ENCODE measurements at places on chromosomes 4 and X.

DNA sequence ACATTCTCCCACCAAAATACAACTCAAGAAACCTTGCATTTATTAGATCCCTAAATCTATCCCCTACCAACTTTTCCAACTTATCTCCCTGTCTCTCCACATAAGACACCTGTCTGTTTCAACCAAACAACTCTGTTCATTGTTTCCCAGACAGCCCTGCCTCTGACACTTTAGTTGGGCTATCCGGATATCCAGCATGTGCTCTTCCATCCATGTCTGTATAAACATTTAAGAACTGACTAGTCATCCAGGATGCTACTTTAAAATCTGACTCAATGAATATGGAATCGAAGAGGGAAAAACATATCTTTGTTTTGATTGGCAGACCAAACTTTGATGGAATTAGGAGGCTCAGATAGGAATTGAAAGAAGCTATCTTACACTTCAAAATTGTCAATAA, 143.2 kb upstream of the DCAF8L1 start:
- DNase-seq = no peak

DNA sequence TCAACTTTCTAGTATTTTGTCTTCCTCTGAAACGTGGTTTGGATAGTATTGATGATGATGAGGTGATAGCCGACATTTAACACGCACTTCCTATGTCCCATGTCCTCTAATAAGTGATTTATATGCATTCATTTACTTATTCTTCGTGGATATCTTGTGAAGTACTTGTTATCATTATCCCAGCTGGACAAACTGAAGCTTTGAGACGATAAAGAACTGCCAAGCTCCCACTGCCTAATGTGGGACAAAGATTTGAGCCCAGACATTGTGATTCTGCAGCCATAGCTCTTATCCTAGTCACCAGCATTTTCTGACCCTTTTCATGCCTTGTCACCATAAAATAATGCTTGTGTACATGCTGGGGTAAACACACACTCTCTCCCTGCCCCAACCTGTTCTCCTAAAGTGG, 92.5 kb downstream of the RAPGEF2 start:
- DNase-seq = no peak

DNA sequence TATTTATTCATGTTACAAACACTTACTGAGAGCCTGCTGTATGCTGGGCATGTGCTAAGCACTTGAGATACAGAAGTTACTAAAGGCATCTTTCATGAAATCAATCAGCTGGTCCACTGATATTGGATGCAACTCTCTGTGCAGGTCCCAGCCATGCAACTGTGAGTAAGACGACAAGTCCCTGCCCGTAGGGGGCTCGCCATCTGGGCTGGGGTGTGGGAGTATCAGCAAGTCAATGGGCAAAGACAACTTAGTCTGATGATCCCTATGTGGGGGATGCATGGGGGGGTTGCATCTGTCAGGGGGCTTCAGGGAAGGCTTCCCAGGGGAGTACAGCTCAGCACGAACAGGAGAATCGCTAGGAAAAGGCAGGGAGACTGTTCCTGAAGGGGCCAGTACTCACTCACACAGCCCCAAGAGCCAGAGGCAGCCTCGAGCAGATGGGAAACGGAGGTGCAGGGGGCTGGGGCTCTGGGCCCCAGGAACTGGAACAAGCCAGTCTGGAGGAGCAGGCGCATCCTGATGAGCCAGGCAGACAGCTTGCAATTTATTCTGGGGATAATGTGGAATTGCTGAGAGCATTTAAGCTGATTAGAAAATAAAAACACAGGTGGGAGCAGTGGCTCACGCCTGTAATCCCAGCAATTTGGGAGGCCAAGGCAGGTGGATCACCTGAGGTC, 40.2 kb downstream of the CRMP1 start:
- no peak for DNase-seq

DNA sequence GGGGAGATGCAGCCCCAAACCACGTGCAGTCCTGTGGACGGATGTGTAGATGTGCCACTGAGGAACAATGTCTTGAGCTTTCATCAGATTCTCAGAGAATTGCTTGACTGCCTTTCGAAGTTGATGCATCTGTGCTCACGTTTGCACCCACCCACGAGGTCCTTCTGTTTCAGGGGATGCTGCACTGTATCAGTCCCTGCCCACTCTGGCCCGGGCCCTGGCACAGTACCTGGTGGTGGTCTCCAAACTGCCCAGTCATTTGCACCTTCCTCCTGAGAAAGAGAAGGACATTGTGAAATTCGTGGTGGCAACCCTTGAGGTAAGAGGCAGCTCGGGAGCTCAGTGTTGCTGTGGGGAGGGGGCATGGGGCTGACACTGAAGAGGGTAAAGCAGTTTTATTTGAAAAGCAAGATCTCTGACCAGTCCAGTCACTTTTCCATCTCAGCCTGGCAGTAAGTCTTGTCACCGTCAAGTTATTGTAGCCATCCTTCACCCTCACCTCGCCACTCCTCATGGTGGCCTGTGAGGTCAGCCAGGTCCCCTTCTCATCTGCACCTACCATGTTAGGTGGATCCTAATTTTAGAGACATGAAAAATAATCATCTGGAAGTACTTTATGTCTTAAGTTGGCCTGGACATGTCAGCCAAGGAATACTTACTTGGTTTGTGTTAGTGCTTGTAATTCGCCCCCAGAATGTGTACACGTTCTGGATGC, 36.4 kb upstream of the MSANTD1 start:
- no peak for DNase-seq

DNA sequence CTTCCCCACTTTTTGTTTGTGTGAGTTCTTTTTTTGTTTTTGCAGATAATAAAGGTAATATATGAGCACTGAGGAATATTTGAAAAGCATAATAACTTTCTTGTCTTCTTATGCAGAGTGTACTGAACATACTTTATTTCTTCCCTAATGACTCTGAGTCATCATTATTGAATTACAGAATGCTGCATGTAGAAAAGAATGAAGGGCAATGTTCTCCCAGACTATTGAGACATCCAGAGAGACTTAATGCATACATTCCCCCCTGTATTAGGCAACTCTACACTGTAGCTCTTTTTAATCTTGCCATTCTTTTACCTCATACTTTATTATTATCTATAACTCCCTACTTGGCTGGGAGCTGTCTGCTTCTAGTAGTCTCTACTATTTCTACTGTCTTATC, 240.5 kb upstream of the ANKRD50 start:
- DNase-seq = no peak

DNA sequence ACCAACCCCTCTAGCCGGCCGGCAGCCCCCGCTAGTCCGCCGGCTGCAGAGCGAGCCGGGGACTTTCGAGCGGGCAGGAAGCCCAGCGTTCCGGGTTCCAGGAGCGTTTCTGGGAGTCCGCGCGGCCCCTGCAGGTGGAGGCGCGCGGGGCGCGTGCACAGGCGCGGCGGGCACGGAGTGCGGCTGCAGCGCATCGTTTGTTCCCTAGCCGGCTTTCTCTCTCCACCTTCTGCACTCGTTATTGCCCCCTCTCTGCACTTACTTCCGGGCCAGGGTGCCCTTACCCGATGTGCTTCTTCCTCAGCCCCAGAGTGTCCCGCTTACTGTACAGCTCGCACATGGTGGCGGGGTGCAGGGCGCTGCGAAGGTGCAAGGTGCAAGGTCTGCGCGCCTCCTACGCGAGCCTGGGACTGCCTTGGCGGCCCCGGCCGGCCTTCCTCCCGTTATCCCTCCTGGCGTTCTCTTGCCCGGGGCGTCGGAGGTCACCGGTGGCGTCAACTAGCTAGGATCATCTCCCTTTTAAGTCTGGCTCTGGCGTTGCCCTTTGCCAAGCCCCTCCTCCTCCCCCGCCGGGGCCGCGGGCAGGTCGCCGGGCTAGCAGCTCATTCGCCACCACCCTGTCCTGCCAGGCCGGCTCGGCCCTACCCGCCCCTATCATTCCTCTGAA, at the start of gene ETNPPL:
Gene ETNPPL, minus strand, starts transcription at position 495 of the 667 bp plus-strand sequence. Its CDS starts 155 bp downstream, at position 340.
- DNase-seq = no peak

DNA sequence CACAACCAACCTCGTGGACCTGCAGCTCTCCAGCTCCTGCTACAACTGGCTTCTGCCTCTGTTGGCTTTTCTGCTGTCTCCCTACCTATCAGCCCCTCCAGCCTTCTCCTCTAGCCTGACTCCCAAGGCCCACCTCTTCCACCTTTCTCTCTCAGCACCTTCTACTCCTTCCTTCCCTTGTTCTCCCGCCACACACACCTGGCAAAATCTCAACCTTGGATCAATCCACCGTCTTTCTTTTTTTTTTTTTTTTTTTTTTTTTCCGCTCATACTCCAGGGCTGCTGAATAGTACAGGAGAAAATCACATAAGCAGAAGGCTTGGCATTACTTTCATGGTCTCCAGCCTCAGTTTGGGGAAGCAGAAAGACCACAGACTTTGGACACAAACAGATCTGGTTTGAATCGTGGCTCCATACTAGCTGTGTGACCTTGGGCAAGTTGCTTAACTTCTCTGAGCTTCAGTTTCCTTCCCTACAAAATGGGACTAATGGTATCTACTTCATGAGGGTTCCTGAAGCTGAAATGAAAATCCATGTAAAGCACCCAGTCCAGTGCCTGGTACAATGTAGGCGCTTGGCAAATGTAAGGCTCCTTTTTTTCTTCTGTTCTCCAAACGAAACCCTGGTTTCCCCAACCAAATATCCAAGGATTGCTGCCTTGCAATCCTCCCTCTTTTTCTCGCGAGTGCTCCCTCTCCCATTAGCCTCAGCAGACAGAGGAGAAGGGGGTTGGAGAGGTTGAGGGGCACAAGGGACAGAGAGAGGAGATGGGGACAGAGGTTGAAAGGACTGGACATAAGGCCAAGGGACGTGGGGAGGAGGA, 1.7 kb downstream of the FGD1 start:
- DNase-seq = no peak

DNA sequence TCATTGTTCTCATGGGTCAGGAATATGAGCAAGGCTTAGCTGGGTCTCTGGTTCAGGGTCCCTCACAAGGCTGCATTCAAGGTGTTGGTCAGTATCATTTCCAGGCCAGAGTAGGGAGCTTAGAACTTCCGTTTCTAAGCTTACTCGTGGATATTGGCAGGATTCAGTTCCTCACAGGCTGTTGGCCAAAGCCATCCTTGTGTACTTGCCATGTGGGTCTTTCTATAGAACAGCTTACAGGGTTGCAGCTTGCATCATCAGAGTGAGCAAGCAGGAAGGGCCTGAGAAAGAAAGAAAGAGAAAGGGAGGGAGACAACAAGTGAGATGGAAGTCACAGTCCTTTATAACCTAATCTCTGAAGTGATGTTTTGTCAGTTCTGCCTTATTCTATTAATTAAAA, 5.1 kb upstream of the LIMCH1 start:
- no peak for DNase-seq

GRCh38 chrX:72495046-72495445, 77.6 kb downstream of the HDAC8 start:
- DNase-seq = no peak

GRCh38 chrX:85111347-85111746, 107.7 kb downstream of the APOOL start:
- no peak for DNase-seq

GRCh38 chr4:95510145-95510544, 38.6 kb downstream of the UNC5C start:
- DNase-seq = no peak

DNA sequence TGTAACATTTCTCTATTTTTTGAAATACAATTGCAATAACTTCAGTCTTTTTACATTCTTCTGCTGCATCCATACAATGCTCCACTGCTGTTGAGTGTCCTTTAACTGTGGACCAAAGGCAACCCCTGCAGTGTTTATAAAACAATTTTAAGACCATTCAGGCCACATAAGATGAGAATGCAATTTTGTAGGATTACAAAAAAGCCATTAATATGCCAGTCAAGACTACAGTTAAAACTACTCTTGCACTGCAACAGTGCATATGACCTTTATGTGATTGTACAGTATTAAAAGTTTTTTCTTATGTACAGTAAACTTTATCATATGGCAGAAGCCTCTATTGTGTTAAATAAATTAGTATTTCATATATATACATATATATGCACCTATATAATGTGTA, 55.7 kb upstream of the ATOH1 start:
- no peak for DNase-seq

GRCh38 chrX:13387666-13388494, 68.0 kb upstream of the ATXN3L start:
- DNase-seq = no peak

- no peak for DNase-seq
Measured at GRCh38 chrX:154815274-154815818, 10.1 kb upstream of the MPP1 start.
